ENCODE measurements at places on chromosomes 7 and 10.

DNA sequence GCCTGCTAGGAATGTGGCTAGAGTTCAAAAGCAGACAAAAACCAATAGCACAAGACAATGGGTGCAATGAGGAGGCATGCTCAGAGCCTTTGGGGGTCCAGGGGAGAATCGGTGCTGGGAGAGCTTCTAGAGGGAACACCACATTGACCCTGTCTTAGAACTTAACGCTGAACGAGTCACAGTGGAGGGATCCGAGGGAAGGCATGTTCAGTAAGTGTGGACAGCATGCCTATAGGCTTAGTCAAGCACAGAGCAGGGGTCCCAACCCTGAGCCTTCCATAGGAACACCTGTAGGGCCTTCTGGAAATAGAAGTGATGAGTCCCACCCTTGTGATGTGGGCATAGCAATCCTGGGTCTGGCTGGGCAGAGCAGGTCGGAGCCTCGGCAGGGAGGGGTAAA is 148.7 kb downstream of the PKD1L1 start:
- no peak for DNase-seq

- DNase-seq = no peak
These were observed 1.5 kb downstream of the FRAT1 start for GRCh38 chr10:97320480-97321031.

- DNase-seq = peak; percentile 88
These were observed 56.9 kb downstream of the PRR15 start for GRCh38 chr7:29620556-29620930.

DNA sequence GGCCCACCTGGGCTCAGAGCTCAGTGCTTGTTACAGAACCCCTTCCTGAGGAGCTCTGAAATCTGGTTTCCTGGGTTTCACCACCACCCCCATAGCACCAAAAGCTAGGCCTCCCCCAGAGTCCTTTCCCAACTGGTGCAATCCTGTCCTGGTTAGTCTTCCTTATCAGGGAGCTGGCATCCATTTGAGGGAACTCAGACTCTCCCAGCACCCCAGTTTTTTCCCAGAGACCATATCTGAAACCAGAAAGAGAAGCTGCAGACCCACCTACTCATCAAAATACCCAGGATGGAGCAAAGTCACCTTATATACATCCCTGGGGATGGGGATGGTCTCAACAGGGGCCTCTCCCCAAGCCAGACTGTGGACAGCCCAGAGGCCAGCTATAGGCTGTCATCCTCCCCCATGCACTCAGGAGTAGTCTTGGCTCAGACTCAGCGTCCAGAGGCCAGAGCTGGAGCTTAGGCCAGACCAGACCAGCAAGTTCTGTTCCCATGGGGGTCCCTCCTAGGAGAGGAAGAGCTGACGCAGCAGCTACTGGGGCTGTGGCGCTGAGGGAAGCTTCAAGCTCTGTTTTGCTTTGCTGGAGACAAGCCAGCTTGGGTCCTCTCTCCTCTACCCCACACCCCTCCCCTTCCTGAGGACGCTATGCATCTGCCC is 3.0 kb downstream of the TBATA start:
- no peak for DNase-seq

GRCh38 chr7:121595758-121596696 is 199.9 kb upstream of the FAM3C start:
- DNase-seq = no peak

GRCh38 chr7:54097886-54098285 is 444.3 kb upstream of the VSTM2A start:
- no peak for DNase-seq

DNA sequence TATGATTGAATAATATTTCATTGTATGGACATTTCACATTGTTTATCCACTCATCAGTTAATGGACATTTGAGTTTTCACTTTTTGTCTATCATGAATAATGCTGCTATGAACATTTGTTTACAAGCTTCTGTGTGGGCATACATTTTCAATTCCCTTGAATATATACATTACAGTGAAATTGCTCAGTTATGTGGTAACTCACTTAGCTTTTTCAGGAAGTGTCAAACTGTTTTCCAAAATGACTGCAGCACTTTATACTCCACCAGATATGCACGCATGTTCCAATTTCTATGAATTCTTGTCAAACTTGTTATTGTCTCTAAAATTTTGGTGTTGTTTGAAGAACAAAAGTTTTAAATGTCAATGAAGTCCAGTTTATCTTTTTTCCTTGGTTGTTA is 401.2 kb downstream of the THSD7A start:
- no peak for DNase-seq

DNA sequence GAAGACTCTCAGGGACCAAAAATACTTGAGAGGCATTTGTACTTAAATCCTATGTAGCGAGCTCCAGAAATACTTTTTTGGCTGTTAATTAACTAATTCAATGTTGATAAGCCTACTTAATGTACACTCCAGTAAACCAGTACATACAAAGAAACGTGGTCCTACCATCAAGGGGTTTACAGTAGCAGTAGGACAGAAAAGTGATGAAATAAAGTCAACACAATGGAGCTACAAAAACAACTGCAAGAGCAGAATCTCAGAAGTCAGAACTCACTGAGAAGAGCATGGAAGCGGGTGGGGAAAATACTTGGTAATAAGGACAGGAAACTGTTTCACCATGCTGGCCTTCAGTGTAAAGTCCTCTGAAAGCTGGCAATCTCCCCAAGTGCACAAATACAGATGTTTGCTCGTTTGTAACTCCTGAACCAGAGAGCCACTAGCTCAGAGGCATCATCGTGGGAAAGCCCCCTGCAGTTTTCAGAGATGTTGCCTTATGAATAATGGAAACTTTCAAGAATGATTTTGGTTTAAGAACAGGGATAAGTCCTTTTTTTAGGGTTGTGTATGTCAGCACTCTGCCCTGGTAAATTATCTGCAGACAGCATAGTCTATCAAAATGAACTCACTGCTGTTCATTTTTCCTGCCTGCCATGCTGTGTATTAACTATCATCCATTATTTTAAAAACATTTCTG is 233.2 kb downstream of the SORCS1 start:
- DNase-seq = no peak

DNA sequence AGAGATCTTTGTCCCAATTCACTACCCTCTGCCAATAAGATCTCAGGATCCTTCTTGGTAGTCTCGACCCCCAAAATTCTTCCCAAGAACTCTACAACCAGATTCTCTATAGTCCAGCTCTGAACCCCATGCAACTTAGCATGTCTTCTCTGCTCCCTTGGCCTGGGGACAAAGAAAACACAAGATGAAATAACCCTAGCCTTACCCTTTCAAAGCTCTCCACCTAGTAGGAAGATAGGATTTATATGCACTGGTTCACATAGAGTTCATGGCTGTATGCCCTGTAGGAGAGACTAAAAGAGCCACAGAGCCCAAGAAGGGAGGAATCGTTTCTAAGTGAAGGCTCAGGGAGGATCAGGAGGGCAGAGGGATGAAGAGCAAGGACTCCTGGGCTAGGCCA is 96.1 kb downstream of the PPP1R3C start:
- no peak for DNase-seq

DNA sequence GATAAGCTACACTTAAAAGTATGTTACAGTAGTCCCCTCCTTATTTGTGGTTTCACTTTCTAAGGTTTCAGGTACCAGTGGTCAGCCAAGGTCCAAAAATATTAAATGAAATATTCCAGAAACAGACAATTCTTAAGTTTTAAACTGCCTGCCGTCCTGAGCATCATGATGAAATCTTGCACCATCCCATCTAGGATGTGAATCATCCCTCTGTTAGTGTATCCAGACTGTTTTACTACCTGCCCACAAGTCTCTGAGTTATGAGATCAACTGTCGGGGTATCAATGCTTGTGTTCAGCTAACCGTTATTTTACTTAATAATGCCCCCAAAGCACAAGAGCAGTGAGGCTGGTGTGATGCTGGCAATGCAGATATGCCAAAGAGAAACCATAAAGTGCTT is 11.4 kb downstream of the KDM7A start:
- no peak for DNase-seq

GRCh38 chr10:37681617-37681999 is 175.8 kb downstream of the ZNF248 start:
- DNase-seq = no peak

- no peak for DNase-seq
These were observed 64.5 kb downstream of the DNMBP start for GRCh38 chr10:99945263-99945662.

- no peak for DNase-seq
These were observed 3.1 kb upstream of the ZNF12 start for GRCh38 chr7:6709808-6710207.

GRCh38 chr10:46327685-46328084 is 40.9 kb downstream of the ANTXRL start:
- no peak for DNase-seq

- DNase-seq = no peak
These were observed 141.5 kb downstream of the MTPAP start for GRCh38 chr10:30207485-30208052.

DNA sequence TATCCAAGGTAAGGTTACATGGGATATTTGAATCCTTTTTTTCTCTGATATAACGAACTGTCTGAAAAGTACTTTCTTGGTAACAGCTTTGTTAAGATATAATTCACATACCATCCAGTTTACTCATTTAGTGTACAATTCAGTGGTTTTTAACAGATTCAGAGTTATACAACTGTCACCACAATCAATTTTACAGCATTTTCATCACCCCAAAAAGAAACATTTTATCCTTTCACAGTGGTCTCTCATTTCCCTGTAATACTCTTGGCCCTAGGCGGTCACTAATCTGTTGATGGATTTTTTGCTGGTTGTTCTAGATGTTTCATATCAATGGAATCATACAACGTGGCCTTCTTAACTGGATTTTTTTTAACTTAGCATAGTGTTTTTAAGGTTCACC is 91.6 kb downstream of the GLCCI1 start:
- no peak for DNase-seq

DNA sequence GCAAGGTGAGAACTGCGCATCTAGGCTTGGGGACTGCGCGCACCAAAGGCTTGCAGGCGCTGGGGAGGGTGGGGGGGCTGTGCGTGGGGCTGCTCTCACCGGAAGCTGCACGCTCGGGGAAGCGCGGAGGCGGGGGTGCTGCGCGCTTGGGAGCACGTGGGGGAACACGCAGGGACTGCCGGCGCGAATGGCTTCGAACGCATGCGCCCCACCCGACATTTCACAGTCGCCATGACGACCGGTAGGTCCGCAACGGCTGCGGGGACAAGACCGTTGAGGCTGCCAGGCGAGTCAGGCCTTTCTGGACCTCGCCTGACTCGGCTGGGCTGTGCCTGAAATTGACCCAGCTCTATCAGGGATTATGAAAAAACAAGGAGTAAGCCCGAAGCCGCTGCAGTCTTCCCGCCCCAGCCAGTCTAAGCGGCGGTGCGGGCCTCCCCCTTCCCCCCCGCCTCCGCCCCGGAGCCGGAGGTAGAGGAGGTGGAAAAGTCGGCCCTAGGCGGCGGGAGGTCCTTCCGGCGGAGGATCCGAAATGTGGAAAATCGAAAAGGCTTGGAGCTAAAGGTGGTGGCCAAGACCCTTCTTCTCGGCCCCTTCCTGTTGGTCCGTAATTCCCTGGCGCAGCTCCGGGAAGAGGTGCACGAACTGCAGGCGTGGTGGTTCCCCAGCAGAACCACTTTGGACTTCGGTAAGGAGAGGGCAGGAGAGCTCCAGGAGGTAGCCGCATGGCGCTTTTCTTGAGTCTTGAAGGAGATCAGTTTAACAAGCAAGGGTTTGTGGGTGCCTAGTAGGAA is 34.9 kb upstream of the STEAP1 start:
- DNase-seq = peak; percentile 36
